ENCODE measurements at places on chromosomes 3 and 15.

DNA sequence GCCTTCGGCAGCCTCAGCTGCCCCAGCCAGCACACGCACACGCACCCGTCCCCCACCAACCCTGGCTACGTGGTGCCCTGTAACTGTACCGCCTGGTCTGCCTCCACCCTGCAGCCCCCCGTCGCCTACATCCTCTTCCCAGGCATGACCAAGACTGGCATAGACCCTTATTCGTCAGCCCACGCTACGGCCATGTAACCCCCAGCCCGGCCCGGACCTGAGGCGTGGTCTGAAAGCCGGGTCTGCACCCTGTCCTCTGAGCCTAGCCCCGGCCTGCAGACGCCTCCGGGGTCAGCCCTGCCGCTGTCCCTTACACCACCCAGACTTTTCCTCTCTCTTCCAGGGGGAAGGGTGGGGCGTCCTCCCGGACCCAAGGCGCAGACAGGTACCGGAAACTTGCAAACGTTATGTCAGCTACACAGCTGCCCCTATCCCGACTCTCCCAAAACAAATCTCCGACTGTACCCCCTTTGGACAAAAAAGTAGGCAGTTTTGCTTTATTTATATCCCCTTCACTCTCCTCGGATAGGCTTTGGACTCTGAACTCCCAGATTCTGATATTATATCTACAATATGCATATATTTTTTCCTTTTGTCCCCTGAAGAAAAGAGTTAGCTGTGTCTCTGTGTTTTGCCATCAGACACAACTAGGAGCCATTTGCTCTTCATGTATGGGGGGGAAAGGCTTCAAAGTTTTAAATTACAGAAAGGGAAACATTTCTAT is 1.4 kb downstream of the SOX14 start:
- DNase-seq: no peak

DNA sequence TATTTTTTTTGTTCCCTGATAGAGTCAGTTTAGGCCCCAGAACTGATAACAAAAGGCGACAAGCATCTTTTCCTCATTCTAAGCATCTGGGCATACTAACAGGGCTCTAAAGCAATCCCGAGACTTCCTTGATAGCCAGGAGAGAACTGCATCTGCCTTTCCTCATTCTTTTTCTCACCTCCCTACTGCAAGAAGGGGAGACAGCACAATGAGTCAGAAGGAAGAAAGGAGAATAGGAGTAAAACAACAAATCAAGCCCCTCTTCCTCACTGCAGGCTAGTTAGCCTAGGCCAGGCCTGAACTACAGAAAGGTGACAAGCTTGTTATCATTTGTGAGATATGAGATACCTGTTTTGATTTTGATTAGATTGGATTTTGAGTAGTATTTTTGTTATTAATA is 97.9 kb downstream of the NAALADL2 start:
- DNase-seq: no peak

DNA sequence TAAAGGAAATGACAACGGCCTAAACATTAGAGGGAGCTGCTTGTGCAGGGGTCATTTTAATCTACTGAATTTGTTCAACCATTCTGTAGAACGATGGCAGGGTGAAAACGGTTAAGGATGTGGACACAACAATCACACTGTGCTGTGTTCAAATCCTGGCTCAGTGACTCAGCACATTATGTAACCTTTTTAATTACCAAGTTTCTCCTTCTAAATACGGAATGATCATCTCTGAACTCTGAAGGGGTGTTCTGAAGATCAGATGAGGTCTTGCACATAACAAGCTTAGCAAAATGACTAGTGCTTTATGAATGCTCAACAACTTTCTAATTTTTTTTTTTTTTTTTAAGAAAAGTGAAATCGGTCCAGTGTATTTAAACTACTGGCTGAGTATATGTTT is 592.8 kb downstream of the FOXP1 start:
- no peak for DNase-seq

DNA sequence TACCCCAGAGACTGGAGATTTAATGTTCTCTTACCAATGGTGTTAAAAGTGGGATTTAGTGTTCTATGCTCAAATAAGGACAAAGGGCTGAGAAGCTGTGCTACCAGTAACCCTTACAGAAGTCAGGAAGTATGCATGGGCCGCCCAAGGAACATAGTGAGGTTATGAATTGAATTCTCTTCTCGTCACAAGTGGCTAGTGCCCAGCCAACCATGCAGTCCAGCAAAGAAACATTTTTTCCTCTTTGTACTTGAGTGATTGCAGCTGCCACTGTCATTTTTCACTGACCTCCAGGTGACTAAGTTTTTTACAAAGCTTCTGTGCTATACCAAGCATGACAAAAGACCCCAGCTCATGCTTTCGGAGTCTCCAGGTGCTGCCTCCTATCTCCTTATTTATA is 110.6 kb upstream of the DCBLD2 start:
- no peak for DNase-seq

DNA sequence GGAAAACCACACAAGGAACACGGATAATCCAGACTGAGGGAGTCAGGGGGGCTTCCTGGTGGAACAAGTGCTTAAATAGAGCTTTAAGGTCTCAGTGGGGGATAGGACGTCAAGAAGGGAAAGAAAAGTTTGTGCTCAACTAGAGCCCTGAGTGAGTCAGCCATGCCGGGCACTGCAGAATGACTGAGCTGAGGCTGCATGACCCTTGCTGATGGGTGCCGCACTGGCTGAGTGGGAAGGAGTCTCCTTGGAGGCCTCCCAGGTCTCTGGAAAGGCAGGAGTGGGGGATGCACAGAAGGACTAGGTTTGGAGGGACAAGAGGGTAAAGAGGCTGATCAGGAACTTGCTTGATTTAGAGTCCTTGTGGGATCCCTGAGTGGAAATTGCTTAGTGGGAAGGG is 150.3 kb downstream of the RPLP1 start:
- no peak for DNase-seq
